Calu3 (cell line): ENCODE measurements at places on chromosomes 4 and X.

- DNase-seq, result no peak
Observed at GRCh38 chrX:123425471-123425870, 241.4 kb downstream of the GRIA3 start.

DNA sequence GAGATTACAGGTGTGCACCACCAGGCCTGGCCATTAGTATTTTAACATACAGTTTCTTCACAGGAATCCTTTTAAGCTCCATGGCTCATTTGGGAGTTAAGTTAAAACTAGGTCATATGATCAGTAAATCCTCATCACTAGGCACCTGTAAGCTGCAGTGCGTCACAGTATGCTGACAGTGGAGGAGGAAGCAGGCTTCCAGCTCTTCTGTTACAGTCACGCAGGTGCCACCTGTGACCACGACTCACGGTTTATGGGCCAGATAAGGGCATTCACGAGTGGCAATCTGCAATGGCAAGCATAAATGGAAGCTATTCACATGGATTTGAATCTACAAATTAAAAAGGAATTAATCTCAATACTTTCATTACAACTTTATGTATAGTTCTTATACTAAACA is 129.4 kb upstream of the BCOR start:
- DNase-seq, result no peak

DNA sequence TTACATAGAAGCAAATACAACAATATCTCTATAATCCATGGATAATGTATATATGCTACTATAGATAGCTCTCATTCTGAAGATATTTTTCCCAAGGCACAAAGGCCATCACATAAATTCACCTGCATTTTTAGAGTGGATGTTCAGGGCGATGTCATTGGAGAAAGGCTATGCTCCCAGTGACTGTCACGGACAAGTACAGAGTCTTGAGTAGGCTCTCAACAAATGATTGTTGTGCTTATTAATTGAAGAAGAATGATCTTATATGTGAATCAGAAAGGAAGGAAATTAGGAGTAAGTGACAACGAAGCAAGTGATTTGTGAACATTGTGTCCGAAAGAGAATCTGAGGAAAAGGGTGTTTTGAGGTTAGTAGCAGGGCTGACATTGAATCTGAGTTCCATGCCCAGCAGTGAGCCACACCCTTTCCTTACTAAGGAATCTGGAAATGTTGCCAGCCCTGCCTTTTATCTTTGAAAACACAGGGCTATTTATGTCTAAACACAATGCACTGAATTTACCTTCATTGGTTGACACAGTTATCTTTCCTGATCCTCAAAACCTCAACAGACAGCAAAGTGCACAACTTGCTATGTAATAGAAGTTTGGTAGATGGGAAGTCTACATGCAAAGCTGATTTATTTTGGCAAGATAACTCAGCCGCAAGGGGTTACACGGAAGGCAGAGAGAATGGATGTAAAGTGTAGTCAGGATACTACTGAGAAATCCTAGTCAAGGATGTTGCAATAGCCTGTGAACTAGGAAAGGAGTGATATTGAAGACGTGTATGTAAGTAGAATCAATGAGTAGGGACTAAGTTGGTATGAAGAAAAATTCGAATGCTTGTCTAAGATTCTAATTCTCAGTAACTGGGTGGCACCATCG is 50.4 kb downstream of the SORBS2 start:
- DNase-seq, result no peak

GRCh38 chrX:148417934-148418333 is 82.5 kb upstream of the AFF2 start:
- DNase-seq, result no peak

GRCh38 chrX:39205467-39205866 is 404.2 kb downstream of the MID1IP1 start:
- DNase-seq, result no peak

DNA sequence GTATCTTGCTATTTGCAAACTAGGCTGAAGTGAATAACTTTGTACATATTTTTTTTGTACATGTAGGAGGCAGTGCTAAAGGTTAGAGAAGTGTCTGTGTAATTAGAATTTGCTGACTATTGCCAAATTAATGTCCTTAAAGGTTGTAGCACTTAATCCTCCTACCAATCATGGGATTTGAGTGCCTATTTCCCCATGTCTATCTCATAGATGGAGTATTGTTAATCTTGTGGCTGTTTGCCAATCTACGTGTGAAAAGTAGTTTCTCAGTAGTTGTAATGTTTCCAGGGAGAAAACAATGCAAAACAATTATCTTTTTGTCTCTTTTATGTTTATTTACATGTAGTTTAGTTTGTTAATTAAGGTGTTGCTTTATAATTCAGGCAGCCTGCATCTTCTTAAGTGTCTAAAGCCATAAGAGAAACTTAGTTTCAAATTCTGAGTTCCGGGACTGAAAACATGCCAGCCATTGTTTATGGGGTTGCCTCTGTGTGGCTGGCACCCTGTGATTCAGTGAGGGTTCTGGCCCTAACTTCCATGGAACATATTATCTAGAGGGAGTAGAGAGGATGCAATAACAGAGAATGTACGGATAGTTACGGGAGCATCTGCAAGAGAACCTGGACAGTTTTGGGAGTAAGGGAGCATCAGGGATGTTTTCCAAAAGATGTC is 142.4 kb downstream of the KLHL8 start:
- no peak for DNase-seq

- no peak for DNase-seq
Observed at GRCh38 chr4:167581449-167581965, 347.2 kb upstream of the SPOCK3 start.

- no peak for DNase-seq
Observed at GRCh38 chr4:183329954-183330742, 7.9 kb upstream of the CLDN24 start.

- peak; percentile 51 for DNase-seq
Observed at GRCh38 chr4:3346146-3346545, 53.3 kb downstream of the RGS12 start.

DNA sequence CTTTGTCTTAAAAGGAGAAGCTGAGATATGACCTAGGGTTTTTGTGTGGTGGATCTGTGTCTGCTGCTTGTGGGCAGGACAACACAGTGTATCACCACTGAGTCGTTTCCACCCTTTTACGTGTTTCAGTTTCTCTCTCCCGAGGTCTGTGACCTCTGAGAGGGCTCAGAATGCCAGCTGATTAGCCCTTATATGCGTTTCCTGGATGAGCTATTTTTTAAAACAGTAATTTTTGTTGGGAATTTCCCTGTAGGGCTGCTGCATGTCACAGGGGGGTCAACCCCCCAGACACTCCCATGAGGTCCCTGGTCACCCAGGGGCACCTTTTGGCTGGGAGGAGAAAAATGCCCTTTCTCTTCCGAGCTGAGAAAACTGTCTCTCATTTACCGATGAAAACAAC is 170.4 kb upstream of the CASK start:
- peak; percentile 30 for DNase-seq

GRCh38 chr4:4781936-4782707 is 77.3 kb upstream of the MSX1 start:
- no peak for DNase-seq

DNA sequence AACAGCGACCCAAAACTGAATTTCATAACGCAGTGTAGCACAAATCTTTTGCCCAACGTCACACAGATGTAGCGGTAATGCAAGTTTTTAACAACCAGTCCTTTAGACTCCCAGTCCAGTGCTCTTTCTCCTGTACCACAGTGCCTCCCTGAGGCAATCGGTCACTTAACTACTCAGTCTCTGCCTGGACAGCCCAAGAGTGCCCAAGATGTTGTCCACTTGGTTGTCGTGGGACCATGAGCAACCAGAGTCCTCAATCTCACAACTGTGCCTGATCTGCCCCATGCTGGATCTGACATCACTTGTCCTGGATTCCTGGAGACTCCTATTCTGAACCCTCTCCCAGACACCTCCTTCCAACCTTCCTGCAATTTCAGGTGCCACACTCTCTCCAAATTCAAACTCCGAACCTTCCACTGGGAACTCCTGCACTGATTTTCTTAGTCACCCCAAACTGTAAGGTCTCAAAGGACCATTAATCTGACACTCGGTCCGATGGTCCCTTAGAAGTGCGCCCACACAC is 702 bp downstream of the MMGT1 start:
- DNase-seq, result peak; percentile 8

GRCh38 chrX:103688946-103689345 is 2.4 kb upstream of the MORF4L2 start:
- no peak for DNase-seq

DNA sequence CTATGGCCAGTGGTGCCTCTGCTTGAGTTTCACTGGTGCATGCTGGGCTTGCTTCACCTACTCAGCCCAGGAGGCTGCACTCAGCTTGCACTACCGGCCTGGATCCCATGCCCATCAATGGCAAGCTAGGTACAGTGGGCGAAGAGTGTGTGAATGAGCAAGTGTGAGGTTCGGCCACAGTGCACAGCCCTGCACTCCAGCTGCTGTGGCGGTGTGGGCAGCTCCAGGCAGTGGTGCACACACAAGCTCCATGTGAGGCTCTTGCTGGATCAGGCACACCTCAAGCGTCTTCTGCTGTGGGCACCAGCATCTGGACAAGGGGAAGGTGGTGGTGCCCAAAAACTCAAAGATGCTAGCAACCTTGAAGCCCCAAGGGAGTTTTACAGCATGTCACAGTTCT is 820.9 kb upstream of the LCORL start:
- DNase-seq, result no peak

GRCh38 chr4:67746797-67747495 is 7.2 kb downstream of the GNRHR start:
- no peak for DNase-seq

GRCh38 chr4:113588895-113589668 is 172.5 kb downstream of the CAMK2D start:
- no peak for DNase-seq

DNA sequence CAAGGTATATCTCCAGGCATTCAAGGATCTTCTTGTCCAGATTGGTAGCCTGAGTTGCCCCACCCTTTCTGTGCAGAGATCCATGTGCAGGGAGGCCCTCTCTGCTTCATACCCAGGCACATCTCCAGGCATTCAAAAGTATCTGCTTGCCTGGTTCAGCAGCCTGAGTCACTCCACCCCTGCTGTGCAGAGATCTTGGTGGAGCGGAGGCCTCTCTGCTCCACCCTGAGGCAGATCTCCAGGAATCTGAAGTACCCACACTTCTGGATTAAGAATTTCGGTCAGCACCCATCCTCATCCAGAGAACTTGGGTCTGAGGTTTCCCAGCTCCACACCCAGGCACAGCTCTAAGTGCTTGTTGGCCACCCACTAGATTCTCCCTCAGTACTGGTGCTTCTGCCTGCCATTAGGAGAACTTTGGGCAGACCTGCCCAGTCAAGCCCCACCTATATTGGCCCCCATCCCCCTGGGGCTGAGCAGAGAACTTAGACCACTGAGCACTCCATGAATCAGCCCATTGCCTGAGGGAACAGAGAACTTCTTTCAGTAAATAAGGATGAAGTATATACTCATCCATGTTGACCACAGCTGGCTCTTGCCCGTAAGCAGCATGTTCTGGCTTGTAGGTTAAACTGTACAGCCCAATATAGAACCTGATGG is 199.5 kb upstream of the ZCCHC13 start:
- DNase-seq, result no peak

- DNase-seq, result no peak
Observed at GRCh38 chr4:152590179-152591031, 54.5 kb upstream of the FBXW7 start.

DNA sequence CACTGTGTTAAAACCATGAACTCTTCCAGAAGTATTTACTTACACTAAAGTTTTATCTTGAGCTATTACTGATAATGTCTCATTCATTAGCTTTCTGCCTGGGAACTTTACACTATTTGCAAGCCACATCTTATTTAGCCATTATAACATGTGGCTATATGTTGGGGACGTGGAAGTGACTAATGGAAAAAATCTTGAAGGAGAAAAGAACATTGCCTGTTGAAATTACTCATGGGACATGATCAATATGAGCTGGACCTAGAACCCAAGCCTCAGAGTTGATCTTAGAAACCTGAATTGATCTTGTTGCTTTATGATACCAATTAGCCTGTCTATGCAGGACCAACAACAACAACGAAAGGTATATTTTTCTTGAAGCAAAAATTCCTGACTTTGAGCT is 22.5 kb upstream of the ARHGAP6 start:
- DNase-seq, result no peak

DNA sequence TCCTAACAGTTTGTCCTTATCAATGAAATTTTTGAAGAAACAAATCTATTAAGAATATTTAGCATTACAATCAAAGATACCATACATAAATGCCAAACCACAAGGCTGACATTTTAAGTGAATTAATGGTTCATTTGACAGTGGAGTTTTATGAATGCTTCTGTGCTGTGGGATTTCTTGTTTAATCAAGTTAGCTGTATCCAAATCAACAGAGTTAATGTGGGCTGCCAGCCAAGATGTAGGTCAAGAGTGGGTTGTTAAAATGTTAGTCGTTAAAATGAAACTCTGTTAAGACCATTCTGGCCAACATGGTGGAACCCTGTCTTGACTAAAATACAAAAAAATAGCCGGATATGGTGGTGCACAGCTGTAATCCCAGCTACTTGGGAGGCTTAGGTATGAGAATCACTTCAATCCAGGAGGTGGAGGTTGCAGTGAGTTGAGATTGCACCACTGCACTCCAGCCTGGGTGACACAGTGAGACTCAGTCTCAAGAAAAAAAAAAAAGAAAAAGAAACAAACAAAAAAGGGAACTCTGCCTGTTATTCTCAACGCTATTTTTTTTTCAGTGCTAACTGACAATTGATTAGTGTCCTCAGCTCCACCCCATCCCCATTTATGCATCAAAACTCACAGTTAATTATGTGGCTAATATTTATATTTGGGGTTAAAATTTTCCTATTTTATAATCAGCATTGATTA is 20.2 kb downstream of the GPAT3 start:
- no peak for DNase-seq

- no peak for DNase-seq
Observed at GRCh38 chr4:140753329-140753728, 2.9 kb downstream of the TBC1D9 start.

DNA sequence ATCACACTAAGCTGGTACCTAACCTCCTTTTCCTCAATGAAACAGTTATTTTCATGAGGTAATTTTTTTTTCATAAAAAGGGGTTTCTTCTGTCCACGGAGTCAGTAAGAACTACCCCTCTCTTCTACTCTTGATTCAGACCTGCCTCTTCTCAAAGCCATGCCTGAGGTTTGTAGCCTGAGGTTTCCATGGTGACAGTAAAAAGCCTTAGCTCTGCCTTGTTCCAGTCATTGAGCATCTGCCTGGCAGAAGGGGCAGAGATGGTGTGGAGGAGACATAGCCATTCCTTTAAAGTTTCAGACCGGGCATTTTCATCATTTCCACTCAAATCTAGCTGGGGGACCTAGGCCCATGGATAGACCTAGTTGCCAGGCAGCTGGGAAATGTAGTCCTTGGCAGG is 135.5 kb downstream of the REPS2 start:
- no peak for DNase-seq

GRCh38 chr4:39565878-39566600 is 38.8 kb upstream of the UGDH start:
- DNase-seq, result no peak

GRCh38 chr4:3630598-3631543 is 98.6 kb upstream of the LRPAP1 start:
- no peak for DNase-seq

- DNase-seq, result no peak
Observed at GRCh38 chrX:8244301-8244700, 73.2 kb upstream of the VCX2 start.
